Endodermal cell (in vitro differentiated cells): ENCODE measurements at places on chromosomes 7 and 10. TPM values are rescaled to one million over a fixed set of nuclear protein-coding genes. Genes with fewer than 3 reads are reported as not detected.

The ZNF365 gene
- total RNA-seq = 0.07 and 0.31 TPM in 2 replicates

The CALN1 gene
- total RNA-seq = 6.9 to 8.6 TPM (median 7.0 TPM) in 3 replicates

GRCh38 chr7:158556721-158557440 is 30.7 kb downstream of the PTPRN2 start:
- no peak overlapping the region for H3K4me3 ChIP-seq
- peak; percentile 31 for DNase-seq
- H3K27ac ChIP-seq = no peak overlapping the region

GRCh38 chr7:26356229-26356628 is 64.6 kb downstream of the SNX10 start:
- no peak for DNase-seq
- no peak overlapping the region for H3K4me3 ChIP-seq
- no peak overlapping the region for H3K27ac ChIP-seq
- H3K4me1 ChIP-seq = no peaks in the 10 kb centered on the region

- DNase-seq = no peak
- H3K4me3 ChIP-seq = no peak overlapping the region
- H3K36me3 ChIP-seq = no peaks in the 10 kb centered on the region
Measured at GRCh38 chr10:56599201-56599600, 238.1 kb upstream of the ZWINT start.

DNA sequence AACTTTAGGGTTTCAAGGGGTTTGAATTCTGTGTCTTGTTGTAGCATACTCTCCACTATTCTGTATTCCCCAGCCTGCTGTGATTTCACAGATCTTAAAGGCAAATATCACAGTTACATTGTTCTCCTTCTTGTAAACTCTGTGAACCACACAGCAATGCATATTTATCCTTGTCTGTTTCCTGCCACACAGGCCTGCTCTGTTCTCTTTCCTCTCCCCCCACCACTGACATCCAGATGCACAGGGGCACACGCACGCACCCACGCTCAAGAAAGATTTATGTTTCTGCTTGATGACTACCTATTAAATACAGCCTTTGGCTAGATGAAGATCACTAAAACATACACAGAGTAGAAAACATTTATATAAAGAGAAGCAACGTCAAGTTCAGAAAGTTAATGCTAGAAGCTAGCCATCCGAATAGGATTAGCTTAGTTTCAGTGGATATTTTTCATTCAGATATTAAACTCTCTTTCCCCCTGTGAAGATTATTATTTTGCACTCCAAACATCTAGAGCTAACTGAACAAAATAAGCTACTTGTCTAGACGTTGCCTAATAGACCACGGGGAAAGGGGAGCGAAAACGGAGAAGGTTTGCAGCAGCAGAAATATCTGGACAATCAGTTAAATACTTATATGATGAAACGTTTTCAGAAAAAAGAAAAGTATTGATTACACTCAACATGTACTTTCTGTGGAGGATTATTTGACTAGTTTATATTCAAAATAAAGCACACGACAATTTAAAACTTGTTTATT is 193.1 kb upstream of the SEMA3C start:
- DNase-seq = no peak
- peaks cover 4% of the 10 kb centered on the region for H3K4me1 ChIP-seq
- no peaks in the 10 kb centered on the region for H3K27me3 ChIP-seq
- H3K4me3 ChIP-seq = peak overlapping the region; percentile 13
- H3K36me3 ChIP-seq = no peaks in the 10 kb centered on the region
- H3K27ac ChIP-seq = peak overlapping the region; percentile 72

DNA sequence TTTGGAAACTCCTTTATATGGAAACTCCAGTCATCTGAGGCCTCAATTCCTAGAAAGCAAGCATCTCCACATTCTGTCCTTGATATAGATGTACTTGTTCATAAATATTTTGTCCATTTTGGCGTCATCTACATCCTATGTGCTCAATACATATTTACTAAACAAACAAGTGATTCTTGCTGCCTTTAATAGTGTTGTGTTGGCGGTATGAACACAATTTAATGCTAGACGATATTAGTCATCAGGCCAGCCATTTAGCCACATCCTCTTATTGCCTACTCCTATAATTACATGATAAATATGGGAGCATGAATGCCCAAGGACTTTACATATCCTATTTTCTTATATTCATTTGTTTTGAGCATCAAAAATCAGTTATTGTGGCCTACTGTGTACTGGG is 18.5 kb upstream of the IFRD1 start:
- no peak for DNase-seq
- H3K36me3 ChIP-seq = no peaks in the 10 kb centered on the region
- H3K4me1 ChIP-seq = peaks cover 5% of the 10 kb centered on the region
- no peak overlapping the region for H3K27ac ChIP-seq
- H3K4me3 ChIP-seq = no peak overlapping the region

The MALSU1 gene
- total RNA-seq = 73.5 and 76.7 TPM in 2 replicates

The ALOX5 gene
- total RNA-seq = 0.31 to 1.0 TPM (median 0.33 TPM) in 3 replicates

DNA sequence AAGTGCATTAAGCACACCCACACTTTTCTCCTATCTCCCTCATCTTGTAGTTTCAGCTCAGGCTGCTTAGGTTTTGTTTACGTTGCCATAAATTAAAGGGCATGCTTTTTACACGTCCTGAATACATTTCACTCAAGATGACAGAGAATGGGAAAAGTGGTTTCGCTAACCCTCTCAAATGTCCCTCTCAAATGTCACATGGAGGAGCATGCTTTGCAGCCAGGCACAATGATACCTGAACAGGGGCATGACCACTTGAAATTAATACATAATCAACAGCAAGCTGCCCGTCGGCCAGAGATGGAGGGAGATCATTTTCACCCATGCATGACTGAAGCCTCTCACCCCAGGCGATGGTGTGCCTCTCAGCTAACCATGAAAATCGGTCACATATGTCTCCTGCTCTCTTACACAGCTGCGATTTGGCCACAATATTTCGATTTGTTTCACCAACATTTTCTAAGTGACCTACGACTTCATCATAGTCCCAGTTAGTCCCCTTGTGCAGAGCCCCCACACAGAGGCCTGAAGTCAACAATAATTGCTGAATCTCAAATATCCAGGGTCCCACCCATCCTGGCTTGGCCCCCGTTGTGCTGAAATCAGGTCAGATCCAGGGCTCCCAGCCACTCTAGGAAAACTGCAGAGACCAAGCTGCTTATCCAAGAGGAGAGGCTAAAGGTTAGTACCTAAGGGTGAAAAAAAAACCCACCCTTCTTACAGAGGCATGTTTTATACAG is 373.9 kb upstream of the NFE2L3 start:
- no peak overlapping the region for H3K4me3 ChIP-seq
- no peaks in the 10 kb centered on the region for H3K27me3 ChIP-seq
- H3K27ac ChIP-seq = no peak overlapping the region
- no peaks in the 10 kb centered on the region for H3K4me1 ChIP-seq
- no peak for DNase-seq
- H3K36me3 ChIP-seq = no peaks in the 10 kb centered on the region

GRCh38 chr7:92652536-92652935 is 62.3 kb upstream of the FAM133B start:
- no peak overlapping the region for H3K4me3 ChIP-seq
- no peaks in the 10 kb centered on the region for H3K27me3 ChIP-seq
- no peak for DNase-seq
- no peak overlapping the region for H3K27ac ChIP-seq
- H3K4me1 ChIP-seq = no peaks in the 10 kb centered on the region
- H3K36me3 ChIP-seq = no peaks in the 10 kb centered on the region

DNA sequence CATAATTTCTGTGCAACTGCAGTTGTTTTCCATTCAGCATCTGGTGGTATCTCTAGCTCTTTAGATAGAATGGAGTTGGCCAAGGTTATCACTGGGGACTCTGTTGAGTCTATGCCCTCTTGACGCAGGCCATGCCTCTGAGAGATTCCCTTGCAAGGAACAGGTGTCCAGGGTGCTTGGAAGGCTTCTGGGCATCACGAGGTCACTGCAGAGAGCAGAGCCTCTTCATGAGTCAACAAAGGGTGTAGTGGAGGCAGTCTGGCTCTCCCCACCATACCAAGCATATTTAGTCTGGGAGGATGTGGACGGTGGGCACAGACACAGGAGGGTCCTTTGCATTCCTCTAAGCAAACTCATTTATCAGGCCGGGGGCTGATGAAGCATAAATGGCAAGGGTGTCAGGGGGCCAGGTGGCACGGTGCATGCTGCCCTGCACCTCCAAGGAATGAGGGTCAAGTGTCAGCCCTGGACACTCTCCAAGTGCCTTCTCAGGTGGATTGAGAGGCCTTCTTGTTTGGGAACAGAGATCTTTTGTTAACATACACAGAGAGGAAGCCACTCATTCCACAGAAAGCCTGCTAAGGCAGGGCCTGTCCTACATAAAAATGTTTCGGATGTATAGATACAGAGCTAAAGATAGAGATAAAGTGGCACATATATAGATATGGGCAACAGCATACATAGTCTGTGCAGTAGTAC is 328.6 kb downstream of the INHBA start:
- H3K4me3 ChIP-seq = no peak overlapping the region
- no peak overlapping the region for H3K27ac ChIP-seq
- peaks cover 42% of the 10 kb centered on the region for H3K27me3 ChIP-seq
- no peak for DNase-seq
- no peaks in the 10 kb centered on the region for H3K4me1 ChIP-seq
- no peaks in the 10 kb centered on the region for H3K36me3 ChIP-seq

- H3K27me3 ChIP-seq = no peaks in the 10 kb centered on the region
- H3K27ac ChIP-seq = no peak overlapping the region
- no peak overlapping the region for H3K4me3 ChIP-seq
Measured at GRCh38 chr7:17055596-17055995, 173.8 kb upstream of the AGR3 start.

The TMEM178B gene
- total RNA-seq = 1.7 to 3.0 TPM (median 1.8 TPM) in 3 replicates

The ZNF479 gene
- not detected in 3 replicates for total RNA-seq

The C7orf57 gene
- total RNA-seq = 0.96 TPM in 1 of 3 replicates, not detected in the others

DNA sequence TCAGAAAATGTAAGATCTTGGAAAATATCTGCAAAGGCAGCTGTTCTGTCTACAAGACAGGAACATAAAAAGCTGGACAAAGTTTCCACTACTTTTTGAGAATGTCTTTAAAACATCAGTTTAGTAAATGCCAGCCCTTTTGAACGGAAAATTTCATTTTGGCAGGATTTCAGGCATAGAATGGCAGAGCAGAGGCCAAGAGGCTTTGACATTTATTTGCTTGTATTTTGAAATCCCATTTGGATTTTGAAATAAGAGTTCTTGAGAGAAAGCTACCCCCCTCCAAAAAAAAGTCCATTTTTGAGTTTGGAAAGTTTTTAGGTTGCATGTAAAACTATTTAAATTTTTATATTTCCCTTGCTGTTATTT is 3.1 kb upstream of the ETV1 start:
- no peaks in the 10 kb centered on the region for H3K36me3 ChIP-seq
- DNase-seq = no peak

The EBF3 gene
- total RNA-seq = 2.0 and 2.8 TPM in 2 replicates

GRCh38 chr7:127731431-127732080 is 79.6 kb downstream of the SND1 start:
- DNase-seq = no peak
- no peak overlapping the region for H3K27ac ChIP-seq
- peaks cover 79% of the 10 kb centered on the region for H3K36me3 ChIP-seq
- H3K27me3 ChIP-seq = no peaks in the 10 kb centered on the region
- H3K4me1 ChIP-seq = peaks cover 7% of the 10 kb centered on the region
- H3K4me3 ChIP-seq = no peak overlapping the region

The PRXL2A gene
- 103 to 127 TPM (median 114 TPM) in 3 replicates for total RNA-seq

DNA sequence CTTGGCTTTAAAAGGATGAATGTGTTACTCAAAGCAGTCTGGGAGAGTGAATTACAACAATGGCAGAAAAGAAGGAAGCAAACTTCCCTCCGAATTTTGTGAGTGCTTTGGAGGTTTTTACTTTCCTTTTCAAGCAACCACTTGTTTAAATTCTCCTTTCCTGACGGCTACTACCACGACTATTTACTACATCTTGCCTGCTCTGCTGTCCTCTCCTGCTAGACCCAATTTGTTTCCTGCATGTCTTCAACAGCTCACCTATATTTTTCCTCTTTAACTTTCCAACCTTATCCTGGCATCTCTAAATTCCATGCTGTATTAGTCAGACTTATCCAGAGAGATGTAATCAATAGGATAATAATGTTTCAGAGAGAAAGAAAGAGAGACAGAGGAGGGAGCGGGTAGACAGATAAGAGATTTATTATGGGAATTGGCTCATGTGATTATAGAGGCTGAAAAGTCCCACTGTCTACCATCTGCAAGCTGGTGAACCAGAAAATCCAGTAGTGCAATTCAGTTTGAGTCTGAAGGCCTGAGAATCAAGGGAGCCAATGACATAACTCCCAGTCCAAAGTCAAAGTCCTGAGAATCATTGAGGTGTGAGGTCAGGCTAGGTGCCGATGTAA is 42.8 kb upstream of the SLC13A1 start:
- no peaks in the 10 kb centered on the region for H3K36me3 ChIP-seq
- H3K27ac ChIP-seq = no peak overlapping the region
- no peak overlapping the region for H3K4me3 ChIP-seq

GRCh38 chr7:137681657-137682562 is 164.9 kb downstream of the DGKI start:
- no peaks in the 10 kb centered on the region for H3K27me3 ChIP-seq
- DNase-seq = no peak
- no peaks in the 10 kb centered on the region for H3K4me1 ChIP-seq

DNA sequence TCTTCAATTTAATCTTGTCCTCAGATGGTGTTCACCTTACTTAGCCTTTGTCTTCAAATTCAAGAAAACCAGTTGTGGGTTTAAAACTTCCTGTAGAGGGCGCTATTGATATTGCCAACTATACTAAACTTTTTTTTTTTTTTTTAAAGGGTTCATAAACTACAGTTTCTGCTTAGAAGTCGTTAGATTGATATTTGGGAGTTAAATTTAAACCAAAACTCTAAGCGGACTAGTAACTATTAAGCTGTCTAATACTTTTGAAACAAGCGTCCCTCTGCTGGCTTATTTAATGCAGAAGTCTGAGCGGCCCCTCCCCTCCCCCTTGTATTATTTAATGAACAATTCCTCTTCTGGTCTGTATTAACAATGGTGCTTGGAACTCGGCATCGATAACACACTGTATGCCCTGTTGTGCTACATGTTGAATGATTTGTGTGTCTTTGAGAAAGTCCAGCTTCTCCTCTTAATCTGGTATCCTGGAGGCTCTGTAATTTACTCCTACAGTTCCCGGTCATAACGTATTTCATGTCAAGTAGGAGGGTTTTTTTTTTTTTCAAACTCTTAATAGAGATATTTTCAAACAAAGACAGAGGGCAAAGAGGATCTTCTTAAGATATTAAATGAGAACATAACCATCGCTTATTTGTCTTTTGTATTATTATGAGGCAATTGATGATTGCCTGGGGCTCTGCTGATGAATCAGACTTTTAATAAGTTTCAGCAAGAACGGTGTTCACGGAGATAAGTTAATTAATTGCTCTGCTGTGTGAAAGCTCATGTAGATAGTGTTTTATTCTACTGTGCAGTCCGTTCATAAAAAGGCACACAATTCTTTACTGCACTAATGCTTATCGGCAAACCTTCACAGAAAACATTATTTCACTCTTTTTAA is 22.6 kb upstream of the CREB5 start:
- H3K27ac ChIP-seq = no peak overlapping the region
- no peak for DNase-seq
- no peak overlapping the region for H3K4me3 ChIP-seq
- no peaks in the 10 kb centered on the region for H3K4me1 ChIP-seq
- H3K36me3 ChIP-seq = no peaks in the 10 kb centered on the region

The CRHR2 gene
- total RNA-seq = not detected in 3 replicates
